Stomach (tissue), 19 donors: ENCODE measurements at places on chromosomes 2 and 18. TPM values are rescaled to one million over a fixed set of nuclear protein-coding genes. Genes with fewer than 3 reads are reported as not detected.

Gene IL1RL1
- 20.4 TPM for total RNA-seq

Gene MEP1B
- 1.1 TPM for total RNA-seq

Gene NCOA1
- 45.1 TPM for total RNA-seq

Gene KLHL30
- 1.3 TPM for total RNA-seq

- no peak for DNase-seq
Observed at GRCh38 chr2:166147883-166148282, 20.1 kb upstream of the SCN1A start.

DNA sequence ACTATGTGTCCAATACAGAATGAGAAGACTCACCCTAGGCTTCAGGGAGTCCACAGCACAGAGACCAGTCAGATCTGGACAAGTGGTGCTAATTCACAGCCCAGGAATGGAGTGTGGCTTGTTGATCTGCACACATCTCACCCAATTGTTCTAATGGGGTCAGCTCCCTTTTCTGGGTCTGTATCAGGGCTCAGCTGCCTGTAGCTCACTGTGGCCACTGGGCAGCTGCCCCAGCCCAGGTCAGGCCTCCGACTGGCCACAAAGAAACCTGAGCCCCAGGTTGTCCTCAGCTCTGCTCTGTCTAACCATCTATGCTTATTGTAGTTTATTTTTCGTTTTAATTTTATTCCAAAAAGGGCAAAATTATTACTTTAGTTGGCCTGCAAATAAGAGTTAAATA lies 202.3 kb upstream of the RAB6C start:
- no peak for DNase-seq

- no peak for DNase-seq
Observed at GRCh38 chr2:136085453-136086209, 32.3 kb downstream of the CXCR4 start.

- DNase-seq = no peak
Observed at GRCh38 chr2:236608188-236608525, 38.5 kb downstream of the ACKR3 start.

- DNase-seq = no peak
Observed at GRCh38 chr2:58803192-58803591, 562.1 kb upstream of the FANCL start.
